ENCODE measurements at places on chromosomes 12 and 14. TPM values are rescaled to one million over a fixed set of nuclear protein-coding genes. Genes with fewer than 3 reads are reported as not detected.

- H3K27me3 ChIP-seq, result no peaks in the 10 kb centered on the region
- no peak overlapping the region for H3K27ac ChIP-seq
- no peak overlapping the region for H3K4me3 ChIP-seq
- H3K4me1 ChIP-seq, result peaks cover 21% of the 10 kb centered on the region
- no peaks in the 10 kb centered on the region for H3K36me3 ChIP-seq
- no peak for DNase-seq
Observed at GRCh38 chr14:68473794-68474193, 319.1 kb downstream of the ZFP36L1 start.

Gene SETD1B
- polyA plus RNA-seq, result 2.6 TPM

DNA sequence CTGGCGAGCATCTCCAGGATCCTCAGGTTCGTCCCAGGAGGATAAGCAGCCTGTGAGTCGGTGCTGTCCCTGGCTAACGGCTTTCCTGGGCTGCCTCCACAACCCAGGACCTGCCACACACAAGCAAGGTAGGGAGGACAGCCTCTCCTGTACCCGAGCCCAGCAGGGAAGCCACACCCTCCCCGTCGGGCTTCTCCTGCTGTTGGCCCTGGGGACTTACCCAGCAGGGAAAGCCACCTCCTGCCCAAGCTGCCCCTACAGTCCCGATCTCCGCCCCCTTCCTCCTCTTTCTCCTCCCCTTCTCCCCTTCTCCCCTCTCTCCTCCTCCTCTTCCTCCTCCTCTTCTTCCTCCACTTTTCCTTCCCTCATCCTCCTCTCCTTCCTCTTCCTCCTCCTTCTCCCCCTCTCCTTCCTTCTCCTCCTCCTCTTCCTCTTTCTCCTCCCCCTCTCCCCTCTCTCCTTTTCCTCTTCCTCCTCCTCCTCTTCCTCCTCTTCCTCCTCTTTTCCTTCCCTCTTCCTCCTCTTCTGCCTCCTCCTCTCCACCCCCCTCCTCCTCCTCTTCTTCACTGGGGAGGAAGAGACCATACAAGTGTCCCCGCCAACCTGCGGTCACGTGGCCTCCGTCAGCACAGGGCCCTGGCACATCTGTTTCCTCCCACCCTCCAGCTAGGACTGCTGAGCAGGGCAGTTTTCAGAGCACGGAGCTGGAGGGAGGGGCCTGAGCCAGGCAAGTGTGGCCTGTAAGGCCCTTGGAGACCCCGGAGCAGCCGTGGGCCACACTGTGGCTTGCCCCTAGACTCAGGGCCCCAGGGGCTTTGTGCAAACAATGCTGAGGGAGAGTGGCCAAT, 17.3 kb upstream of the RFLNA start:
- H3K4me1 ChIP-seq, result no peaks in the 10 kb centered on the region
- no peaks in the 10 kb centered on the region for H3K36me3 ChIP-seq
- no peak overlapping the region for H3K27ac ChIP-seq
- H3K4me3 ChIP-seq, result no peak overlapping the region
- H3K27me3 ChIP-seq, result no peaks in the 10 kb centered on the region

DNA sequence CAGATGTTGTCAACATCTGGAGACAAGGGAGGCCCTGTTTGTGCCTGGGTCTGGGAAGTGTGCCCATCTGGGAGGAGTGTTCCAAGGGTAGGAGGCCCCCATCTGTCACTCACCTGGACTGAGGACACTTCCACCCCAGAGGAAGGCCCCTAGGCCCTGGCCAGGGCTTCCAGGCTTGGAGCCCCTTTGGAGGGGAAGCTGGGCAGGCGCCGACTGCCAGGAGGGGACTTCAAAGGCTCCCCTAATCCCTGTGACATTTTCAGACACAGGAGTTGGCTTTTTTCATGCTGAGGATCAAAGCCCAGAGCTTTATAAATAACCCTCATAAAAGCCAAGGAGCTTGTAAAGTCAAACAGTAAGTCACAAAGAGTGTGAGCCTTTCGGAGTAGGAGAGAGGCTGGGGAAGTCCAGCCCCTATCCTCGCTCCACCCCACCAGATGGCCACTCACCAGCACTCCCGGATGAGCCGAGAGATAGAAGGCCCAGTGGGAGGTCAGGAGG, 17.6 kb upstream of the FAM222A start:
- no peak for DNase-seq
- H3K36me3 ChIP-seq, result no peaks in the 10 kb centered on the region
- no peak overlapping the region for H3K4me3 ChIP-seq
- H3K27me3 ChIP-seq, result peaks cover 6% of the 10 kb centered on the region

DNA sequence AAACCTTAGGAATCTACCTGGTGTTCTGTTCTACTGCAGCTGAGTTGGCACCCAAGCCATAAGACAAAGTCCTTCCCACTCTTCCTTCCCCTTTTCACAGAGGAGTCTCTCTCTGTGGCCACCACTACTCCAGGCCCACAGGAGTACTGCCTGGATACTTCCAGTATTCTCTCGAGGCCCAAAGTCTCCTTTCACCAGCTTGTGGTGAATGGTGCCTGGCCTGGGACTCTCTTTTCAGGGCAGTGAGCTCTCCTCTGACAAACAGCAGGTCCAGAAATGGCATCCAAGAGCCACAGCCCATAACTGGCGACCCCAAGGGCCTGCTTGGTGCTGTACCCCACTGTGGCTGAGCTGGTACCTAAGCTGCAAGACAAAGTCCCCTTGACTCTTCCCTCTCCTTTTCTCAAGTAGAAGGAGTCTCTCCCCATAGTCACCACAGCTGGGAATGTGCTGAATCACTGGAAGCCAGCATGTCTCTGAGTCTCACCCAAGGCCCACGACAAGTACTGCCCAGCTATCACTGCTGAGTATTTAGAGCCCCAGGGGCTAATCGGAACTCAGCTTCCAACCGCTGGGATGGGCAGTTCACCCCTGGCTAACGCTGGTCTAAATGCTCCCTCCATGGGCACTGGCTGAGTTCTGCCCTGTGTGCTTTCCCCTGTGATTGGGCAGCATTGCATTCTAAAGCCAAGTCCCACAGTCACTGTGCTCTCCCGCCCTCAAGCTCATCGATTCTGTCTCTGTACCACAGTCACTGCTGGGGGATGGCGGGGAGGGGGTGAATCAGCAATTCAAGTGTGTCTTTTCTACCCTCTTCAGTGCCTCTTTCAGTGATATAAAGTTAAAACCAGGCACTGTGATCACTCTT, 6.1 kb downstream of the A2ML1 start:
- no peak overlapping the region for H3K4me3 ChIP-seq
- no peak overlapping the region for H3K27ac ChIP-seq
- no peak for DNase-seq
